ENCODE measurements at places on chromosomes 11 and 22. TPM values are rescaled to one million over a fixed set of nuclear protein-coding genes. Genes with fewer than 3 reads are reported as not detected.

GRCh38 chr11:125170510-125171031 is 6.0 kb downstream of the PKNOX2 start:
- peak; percentile 78 for DNase-seq

GRCh38 chr11:76617553-76618265 is 52.8 kb downstream of the LRRC32 start:
- DNase-seq, result no peak

- no peak for DNase-seq
Observed at GRCh38 chr22:38767313-38767712, 11.5 kb upstream of the SUN2 start.

DNA sequence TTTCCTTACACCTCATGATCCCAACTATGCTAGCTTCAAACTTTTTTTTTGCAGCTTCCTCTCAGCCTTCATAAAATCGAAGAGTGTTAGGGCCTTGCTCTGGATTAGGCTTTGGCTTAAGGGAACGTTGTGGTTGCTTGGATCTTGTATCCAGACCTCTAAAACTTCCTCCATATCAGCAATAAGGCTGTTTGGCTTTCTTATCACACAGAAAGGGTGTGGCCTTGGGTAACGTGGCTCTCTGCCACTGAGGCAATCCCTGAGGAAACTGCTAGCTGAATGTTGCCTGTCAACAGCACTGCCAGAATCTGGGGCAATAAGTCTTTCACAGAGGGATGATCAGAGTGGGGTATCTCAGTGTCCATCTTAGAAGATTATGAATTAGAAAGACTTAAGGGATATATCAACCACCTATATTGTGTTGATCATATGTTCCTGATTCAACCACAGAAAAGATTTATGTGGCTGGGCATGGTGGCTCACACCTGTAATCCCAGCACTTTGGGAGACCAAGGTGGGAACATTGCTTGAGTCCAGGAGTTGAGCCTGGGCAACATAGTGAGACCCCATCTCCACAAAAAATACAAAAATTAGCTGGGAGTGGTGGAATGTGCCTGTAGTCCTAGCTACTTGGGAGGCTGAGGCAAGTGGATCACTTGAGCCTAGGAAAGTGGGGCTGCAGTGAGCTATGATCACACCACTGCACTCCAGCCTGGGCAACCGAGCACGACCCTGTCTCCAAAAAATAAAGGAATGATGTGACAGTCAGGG is 12.5 kb upstream of the CUL5 start:
- no peak for DNase-seq

- peak; percentile 55 for DNase-seq
Observed at GRCh38 chr11:35525501-35526175, at the start of gene PAMR1. PAMR1 (minus strand) TSS chr11:35525616; CDS start chr11:35525585, 31 bp downstream.

The LRP4 gene
- 16.7 TPM for total RNA-seq
